ENCODE measurements at places on chromosomes 7 and 10.

DNA sequence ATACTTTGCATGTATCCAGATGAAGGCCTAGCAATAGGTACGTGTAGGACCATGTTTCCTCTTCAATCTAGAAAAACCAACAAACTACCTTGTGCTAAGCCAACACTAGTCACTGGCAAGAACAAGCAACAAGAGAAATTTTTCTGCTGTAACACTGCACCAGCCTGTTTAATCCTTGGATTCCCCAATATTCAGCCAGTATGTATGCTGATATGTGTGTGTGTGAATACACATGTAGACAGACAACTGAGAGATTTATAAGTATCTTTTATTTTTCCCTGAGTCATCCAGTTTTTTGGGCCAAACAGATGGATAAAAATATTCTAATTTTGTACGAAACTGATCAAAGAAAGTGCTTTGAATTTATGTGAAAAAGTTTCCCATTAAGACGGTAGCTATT is 26.2 kb downstream of the GLI3 start:
- DNase-seq = no peak

DNA sequence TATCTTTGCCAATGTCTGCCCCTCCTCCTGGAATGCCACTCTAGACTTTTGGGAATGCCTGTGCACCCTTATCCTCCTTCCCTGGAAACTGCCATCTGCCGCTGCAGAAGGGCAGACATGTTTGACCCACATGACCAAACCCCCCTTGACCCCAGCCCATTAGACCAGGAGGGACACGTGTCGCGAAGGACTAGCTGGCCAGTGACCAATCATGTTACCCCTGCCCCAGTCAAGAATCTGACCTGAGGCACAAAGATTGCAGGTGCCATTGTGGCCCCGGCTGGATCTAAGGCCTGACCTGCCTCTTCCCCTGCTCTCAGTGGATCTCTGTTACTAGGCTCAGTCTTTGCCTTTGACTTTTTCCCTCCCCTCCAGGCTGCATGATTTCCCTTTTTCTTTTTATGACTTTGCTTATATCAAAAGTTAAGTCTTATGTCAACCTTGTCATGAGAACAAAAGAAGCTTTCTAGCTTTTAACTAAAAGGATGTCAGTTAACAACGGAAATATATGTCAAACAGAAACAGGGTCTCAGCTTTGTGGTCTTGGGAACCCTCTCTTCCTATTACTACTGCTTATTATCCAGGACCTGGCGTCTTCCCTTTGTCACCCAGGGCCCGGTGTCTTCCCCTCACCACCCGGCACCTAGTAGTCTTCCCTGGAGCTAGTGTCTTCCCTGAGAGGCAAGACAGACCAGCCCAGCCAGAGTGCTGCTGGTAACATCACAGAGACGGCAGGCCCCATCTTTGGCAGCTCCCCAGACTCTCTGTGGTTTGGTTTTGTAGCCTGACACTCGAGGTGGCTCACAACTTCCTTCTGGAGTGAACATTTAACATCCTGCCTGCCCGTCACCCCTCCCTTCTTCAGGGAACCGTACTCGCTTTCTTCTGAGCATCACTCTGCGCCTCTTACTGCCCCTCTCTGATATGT is 24.4 kb upstream of the PPIF start:
- no peak for DNase-seq

GRCh38 chr7:108402865-108403264 is 53.4 kb downstream of the NRCAM start:
- DNase-seq = no peak

GRCh38 chr10:1553951-1554350 is 183.4 kb downstream of the ADARB2 start:
- no peak for DNase-seq

- no peak for DNase-seq
These were observed 23.9 kb downstream of the STEAP1 start for GRCh38 chr7:90178166-90178565.

DNA sequence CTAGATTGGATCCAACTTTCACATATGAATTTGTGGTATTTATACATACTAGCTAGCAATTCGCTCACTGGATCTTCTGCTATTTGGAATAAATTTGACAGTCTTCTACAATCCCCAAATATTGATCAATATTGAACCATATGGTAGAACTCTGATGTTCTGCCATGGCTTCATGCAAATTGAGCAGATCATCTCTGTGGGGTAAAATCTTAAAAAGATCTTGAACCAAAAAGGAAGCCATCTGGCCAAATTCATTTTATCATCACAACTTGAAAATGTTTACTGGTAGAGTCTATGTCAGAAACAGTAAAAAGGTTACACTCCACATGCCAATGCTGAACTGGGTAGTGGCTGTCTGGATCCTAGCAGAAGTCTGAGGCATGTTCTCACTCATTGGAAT is 80.0 kb downstream of the LHFPL3 start:
- DNase-seq = no peak

- no peak for DNase-seq
These were observed 84.6 kb downstream of the CABCOCO1 start for GRCh38 chr10:61747307-61747706.

DNA sequence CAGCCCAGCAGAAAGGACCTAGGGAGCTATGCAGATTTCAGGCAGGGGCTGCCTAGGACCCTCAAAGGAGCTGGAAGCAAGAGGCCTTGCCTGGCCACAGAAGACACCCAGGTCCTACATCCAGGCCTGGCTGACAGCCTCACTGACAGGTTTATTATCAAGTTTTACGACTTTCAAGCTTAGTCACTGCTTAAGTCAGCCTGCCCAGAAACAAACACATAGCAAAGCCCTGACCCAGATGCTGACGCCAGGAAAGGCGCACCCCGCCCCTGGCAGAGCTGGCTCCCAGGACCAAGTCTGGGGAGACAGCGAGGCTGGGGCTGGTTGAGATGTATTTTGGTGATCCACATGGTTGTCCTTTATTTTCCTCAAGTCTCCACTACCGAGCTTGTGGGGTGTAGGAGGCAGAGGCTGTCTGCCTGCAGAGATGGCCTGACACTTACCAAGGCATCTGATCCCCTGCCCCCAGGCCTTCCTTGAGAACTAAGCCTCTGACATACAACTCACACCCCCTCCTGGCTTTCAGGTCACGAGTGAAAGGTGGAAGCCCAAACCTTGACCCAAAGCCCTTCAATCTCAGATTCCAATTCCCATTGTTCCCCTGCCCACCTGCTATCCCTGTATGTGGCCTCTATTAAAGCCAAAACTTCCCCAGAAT is 80.7 kb upstream of the EMX2 start:
- DNase-seq = no peak

DNA sequence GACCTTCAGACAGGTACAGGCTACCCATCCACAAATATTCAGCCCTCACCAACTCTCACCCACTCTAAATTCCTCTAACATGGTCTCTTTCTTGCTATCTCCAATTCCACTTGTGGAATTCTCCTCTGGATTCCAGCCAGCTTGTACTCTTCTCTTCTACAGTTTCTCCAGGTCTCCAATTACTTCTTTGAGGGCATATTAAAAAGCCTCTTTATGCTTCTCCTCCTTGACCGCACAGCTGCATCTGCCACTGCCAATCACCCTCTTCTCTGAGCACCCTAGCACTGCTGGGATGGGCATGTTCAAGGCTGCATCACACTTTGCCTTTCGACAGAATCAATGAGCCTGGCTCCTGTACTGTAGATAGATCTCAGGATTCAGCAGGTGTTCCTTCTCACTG is 101.5 kb upstream of the ANKRD1 start:
- no peak for DNase-seq

DNA sequence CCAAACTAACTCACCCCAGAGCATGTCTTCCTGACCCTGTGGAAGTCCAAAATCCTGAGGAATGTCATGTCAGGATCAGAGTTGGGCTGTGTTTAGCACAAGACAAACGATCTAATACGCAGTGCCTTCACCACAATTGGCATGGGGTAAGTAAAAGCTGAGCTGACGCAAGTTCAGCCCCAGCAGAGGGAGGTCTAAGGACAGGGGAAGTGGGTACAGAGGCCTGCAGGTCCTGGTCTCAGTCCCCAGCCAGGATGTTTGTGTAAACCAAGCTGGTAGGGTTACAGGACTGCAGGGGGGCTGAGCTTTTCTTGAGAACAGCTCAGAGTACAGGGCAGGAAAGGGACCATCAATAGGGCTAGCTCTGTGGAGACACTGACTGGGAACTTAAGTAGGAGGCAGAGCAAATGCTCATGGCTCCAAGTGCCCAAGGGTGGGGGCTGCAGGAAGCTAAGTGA is 5.3 kb upstream of the KCNIP2 start:
- no peak for DNase-seq

DNA sequence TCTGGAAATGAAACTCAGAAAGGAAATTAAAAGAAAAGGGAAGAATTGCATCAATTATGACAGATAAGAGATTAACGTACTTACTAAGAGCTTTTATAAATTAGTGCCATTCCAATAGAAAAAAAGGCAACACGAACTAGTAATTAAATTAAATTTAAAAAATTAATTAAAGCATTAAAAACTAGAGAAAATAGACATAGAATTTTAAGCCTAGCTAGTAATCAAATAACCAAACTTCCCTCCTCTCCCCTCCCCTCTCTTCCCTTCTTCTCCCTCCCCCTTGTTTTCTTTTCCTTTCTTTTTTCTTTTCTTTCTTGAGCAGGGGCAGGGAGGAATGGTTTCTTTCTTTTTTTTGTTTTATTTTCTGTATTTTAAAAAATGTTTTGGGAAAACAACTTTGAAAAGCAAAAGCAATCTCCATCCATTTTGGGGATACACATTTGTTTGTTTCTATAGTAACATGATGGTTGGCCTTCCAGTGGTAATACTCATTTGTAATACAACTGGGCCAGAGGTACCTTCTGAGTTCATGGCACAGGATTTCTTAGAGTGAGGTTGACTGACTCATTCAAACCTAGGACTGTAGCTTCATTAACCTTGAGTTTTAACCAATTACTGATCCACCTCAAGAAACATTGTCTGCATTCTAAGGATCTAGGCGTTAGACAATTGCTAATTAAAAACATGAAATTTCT is 132.6 kb downstream of the ST7 start:
- DNase-seq = no peak

GRCh38 chr7:73778801-73779389 is 8.8 kb upstream of the CLDN3 start:
- DNase-seq = no peak

DNA sequence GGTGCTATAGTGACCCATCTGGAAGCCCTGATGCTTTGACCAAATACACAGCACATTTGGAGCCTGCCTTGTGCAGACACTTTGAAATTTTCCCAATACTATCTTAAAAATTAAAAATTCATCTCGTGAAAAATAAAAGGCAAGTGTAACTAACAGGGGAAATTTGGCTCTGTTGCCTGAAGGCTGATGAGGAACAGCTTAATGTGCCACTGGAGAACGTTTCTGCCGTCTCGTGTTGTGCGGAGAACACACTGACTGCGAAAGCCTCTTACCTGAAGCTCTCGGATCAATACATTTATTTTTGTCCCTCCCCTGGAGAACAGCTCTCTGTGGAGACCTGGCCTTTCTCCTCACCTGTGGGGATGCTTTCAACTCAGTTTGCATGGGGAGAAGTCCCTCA is 77.2 kb upstream of the CHST15 start:
- no peak for DNase-seq

All from esophagus squamous epithelium (tissue), 5 donors.